ENCODE measurements at places on chromosomes 3 and 15.

- no peak for DNase-seq
Observed at GRCh38 chr3:175434561-175434960, 575.4 kb downstream of the NAALADL2 start.

- no peak for DNase-seq
Observed at GRCh38 chr15:41996376-41996775, 24.0 kb upstream of the EHD4 start.

DNA sequence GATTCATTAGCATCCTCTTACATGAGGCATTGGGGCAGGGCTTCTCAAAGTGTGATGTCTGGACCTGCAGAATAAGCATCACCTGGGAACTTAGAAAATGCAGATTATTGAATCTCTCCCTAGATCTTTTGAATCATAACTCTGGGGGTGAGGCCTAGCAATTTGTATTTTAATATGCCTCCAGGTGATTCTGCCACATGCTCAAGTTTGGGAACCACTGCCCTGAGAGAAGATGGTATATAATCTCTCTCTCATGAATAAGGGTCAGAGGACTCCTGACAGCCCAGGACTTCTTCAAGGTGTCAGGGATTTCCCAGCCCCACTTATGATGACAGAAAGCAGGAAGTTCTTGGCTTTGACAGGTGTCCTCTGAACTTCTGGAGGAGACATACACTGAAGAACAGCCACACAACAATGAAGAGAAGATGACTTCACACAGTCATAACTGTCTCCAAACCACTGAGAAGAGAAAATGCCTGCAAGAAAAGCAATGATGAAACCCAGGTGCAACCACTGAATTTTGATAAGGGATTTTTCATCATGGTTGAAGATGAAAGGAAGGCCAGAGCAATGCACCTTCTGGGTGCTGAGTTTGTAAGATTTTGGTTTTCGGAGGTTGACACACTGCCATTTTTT is 211.9 kb upstream of the MRPL3 start:
- DNase-seq = no peak

DNA sequence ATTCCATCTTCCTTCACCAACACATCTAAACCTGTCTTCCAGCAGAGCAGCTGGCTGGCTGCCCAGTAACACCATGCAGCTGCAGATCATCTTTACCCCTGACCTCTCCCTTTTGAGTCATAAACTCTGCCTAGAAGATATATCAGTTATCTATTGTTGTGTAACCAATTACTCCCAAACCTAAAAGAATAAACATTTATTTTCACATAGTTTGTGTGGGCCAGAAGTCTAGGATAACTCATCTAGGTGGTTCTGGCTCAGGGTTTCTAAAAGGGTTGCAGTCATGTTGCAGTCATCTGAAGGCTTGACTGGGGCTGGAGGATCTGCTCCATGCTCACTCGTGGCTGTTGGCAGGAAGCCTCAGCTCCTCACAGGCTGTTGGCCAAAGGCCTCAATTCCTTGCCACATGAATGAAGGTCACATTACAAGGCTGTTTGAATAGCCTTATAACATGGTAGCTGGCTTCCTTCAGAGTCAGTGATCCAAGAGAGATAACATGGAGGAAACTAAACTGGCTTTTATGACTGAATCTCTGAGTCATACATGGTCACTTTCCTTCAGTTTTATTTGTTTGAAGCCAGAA is 92.8 kb downstream of the GOLIM4 start:
- DNase-seq = no peak

DNA sequence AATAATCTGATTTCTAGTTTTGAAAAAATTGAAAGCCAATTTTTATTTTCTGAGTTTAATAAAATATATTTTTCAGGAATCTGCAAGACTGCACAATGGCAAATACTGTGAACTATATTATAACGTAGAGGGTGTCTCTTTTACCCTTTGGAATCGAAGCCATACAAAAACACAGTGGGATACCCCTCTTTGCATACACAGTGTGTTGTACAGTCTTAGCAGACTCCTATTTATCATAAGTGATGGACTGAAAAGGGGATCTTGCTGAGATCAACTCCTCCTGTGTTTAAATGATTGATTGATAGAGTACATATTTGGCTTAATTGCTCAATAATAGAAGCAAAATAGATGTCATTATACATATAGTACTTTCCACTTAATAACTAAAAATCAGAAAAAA is 981.2 kb downstream of the NSUN3 start:
- no peak for DNase-seq

DNA sequence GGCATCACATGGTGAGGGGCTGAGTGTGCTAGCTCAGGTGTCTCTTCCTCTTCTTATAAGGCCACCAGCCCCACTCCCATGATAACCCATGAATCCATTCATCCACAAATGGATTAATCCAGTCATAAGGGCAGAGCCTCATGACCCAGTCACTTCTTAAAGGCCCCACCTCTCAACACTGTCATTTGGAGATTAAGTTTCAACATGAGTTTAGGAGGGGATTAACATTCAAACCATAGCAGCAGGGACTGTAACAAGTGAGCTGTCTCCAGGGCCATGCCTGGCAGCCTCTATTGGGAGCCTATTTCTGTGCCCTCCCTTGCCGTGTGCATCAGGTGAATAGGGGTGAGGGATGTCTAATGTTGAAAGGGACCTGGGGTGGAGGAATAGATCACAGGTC is 77.5 kb downstream of the CHRD start:
- no peak for DNase-seq

GRCh38 chr15:57251941-57252340 is 124.4 kb upstream of the CGNL1 start:
- no peak for DNase-seq

DNA sequence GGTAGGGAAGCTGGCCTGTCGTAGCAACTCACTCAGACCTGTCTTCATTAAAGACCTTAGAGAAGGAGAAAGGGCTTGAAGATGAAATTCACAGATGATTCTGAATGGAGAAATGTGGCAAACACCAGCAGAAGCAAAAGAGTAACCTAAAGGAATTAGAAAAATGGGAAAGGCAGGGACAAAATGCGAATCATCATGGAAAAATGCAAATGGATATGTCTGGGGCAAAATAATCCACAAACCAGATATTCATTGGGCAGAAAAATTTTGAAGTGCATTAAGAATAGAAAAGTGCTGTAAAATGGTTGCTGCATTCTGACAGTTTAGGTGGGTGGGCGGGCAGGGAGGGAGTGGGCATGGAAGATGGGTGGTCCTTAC is 156.9 kb upstream of the RASGRP1 start:
- no peak for DNase-seq

DNA sequence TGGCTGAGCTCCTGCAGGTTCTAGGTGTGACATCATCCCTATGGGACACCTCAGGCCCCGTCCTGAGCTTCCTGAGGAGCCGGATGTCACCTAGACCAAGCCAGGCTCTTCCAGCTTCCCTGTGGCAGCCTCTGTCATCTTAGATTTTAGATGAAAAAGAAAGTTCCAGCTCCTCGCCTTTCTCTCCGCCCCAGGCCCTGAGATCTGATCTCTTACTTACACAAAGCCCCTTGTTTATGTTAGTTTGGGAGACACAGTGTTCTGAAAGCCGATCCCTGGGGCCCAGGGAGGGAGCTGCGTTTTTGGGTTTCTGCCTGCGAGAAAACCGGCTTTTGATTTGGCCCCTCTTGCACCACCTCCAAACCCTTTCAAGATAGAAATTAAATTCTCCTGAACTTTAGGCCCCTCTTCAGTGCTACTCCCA is 40.2 kb upstream of the FAM107A start:
- peak; percentile 87 for DNase-seq

DNA sequence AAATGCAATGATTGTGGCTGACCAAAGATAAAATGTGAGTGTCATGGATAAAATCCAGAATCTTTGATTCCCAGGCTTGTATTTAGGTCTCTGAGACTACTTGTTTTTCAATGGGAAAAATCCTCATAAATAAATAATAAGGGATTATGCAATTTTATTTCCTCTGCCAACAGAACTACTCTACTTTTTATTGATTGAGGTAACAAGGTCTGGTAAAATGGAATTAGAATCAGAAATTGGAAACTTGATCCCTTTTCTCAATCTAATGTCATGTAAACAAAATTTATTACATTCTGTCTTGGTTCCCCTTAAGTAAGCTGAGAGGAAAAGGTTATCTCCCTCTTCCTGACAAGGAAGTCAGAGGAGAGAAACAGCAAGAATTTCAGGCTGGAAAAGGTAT is 48.3 kb upstream of the CCDC50 start:
- DNase-seq = no peak

DNA sequence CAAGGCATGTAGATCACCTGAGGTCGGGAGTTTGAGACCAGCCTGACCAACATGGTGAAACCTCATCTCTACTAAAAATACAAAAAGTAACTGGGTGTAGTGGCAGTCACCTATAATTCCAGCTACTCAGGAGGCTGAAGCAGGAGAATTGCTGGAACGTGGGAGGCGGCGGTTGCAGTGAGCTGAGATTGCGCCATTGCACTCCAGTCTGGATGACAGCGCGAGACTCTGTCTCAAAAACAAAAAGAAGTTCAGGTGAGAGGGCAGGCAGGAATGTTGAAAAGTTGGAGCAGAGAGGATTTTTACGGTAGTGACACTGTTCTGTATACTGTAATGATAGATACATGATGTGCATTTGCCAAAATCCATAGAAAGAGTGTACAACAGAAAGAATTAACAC is 31.7 kb downstream of the GXYLT2 start:
- DNase-seq = no peak

- no peak for DNase-seq
Observed at GRCh38 chr3:157285141-157285540, 125.2 kb upstream of the CCNL1 start.

DNA sequence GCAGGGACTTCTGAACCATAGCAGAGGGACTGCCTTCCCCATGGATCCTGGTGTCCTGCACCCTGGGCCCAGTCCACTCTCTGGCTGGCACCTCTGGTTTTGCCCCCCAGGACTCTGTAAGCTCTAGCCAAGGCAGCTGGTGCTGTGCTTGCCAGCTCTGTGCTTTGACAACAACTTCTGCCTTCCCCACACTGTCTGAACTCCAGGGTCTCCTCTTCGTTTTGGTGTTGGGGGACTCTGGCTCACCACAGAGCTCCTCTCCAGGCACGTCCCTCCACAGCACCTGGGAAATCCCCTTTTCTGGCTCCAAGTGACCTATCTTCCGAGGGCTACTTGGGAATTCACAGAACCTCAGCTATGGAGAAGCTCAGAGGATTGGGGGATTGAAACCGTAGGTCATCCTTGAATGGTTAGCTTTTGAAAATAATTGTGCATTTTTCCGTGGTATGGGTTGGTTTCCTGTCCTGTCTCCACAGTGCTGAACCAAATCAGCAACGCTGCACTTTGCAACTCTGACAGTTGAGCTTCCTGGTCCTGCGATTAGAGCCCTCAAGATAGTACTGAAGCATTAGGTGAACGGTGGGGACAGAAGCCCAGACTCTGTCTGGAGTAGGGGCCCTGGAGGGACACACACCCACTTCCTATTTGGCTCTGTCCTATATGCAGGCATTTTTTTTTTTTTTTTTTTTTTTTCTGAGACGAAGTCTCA is 152.4 kb downstream of the APBA2 start:
- DNase-seq = no peak
